Omental fat pad (tissue), 4 donors: ENCODE measurements at places on chromosomes 12 and 14.

GRCh38 chr12:64065881-64066451 lies 156.1 kb downstream of the KICS2 start:
- DNase-seq = no peak

DNA sequence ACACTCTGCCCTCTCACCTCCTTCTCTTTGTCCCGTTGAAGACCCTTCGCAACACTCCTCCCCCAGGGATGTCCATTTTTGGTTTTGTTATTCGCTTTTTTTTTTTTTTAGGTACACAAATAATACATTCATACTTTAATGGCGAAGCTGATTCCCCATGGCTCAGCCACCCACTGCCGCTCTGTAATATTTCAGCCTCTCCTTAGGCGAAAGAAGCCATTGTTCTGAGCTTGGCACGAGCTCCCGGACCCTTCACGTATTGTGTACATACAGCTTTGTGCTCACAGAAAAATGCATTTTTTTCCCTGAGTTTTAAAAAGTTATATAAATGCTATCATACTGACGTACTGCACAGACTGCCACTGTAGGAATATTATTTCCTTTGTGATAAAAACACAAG lies 115.0 kb downstream of the TMEM132C start:
- DNase-seq = no peak

GRCh38 chr14:85549697-85550096 lies 19.8 kb downstream of the FLRT2 start:
- DNase-seq = no peak

GRCh38 chr14:91111443-91111842 lies 2.4 kb upstream of the DGLUCY start:
- DNase-seq = no peak

GRCh38 chr12:28021704-28022103 lies 49.2 kb upstream of the PTHLH start:
- DNase-seq = no peak

DNA sequence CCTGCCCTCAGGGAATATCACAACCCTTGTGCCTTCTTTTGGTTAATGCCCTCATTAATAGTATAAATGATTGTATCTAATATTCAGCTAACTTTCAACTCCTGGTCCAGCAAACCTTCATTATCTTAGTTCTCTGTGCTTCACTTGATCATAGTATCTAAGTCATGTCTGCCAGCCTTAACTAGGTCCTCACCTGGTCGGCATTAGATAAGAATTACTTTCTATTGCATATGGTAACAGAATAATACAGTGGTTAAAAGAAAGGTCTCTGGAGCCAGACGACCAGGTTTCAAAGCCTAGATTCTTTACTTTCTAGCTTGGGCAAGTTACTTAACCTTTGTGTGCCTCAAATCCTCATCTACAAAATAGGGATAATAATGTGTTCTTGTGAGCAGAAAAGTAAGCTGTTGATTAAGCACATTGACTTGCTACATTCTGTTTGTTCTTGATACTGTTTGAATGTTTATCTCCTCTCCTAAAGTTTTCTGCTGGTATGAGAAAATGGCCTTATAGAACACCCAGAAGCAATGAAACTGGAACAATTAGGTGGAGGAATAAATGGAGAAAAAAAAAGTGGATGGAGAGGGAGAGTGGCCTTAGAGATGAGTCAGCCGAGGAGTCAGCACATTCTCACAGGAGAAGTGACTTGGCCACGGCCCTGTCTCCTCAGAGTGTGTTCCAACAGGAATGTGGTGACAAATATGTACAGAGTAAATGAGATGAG lies 176.1 kb downstream of the SLC25A21 start:
- no peak for DNase-seq

DNA sequence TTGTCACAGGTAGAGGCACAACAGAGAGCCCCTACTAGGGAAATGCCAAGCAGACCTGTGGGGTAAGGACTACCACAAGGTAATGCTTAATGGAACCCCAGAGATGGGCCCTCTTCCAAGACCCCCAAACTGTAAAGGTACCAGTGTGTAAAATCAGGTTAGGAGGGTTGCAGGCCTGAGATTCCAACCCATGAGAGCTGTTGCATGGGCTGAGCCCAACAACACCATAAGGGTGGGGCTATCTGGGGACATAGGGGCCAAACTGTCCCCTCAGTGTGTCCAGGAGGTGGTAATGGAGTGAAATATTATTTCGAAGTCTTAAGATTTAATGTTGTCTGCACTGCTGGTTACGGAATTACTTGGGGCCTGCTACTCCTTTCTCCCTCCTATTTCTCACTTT lies 620.2 kb downstream of the ETNK1 start:
- no peak for DNase-seq

GRCh38 chr14:89730687-89731086 lies 223.8 kb downstream of the EFCAB11 start:
- no peak for DNase-seq

- no peak for DNase-seq
These were observed 16.3 kb downstream of the DUSP16 start for GRCh38 chr12:12546314-12546772.

GRCh38 chr14:103463149-103463548 lies 59.5 kb downstream of the CKB start:
- DNase-seq = no peak

DNA sequence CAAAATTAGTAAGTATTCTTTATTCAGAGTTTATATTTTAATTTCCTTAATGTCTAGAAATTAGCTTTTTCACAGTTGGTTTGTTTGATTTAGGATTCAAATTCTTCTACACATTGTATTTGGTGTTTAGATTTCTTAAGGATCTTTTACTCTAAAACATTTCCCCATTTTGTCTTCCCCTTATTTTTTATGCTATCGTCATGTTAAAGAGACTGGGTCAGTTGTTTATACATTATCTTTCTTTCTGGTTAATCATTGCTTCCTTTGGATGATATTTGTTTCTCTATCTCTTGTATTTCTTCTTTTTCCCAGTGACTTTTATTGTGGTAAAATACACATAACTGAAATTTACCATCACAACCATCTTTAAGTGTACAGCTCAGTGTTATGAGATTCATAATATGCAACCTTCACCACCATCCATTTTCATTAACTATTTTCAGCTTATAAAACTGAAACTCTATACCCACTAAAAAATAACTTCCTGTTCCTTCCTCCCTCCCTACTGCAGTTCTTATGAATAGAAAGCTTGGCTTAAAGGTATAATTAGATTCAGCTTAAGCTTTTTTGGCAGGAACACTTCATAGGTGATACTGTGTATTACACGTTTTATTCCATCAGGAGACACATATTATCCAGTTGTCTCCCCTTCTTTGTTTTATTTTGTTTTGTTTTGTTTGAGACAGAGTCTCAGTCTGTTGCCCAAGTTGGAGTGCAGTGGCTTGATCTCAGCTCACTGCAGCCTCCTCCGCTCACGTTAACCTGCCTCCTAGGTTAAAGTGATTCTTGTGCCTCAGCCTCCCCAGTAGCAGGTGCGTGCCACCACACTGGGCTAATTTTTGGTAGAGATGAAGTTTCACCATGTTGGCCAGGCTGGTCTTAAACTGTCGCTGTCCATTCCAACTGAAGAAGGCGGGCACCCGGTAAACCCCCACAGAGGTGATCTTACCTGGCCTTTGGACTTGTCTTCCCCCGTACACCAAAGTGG lies 45.0 kb downstream of the NOPCHAP1 start:
- no peak for DNase-seq

GRCh38 chr12:131454418-131455217 lies 256.3 kb upstream of the SFSWAP start:
- no peak for DNase-seq

DNA sequence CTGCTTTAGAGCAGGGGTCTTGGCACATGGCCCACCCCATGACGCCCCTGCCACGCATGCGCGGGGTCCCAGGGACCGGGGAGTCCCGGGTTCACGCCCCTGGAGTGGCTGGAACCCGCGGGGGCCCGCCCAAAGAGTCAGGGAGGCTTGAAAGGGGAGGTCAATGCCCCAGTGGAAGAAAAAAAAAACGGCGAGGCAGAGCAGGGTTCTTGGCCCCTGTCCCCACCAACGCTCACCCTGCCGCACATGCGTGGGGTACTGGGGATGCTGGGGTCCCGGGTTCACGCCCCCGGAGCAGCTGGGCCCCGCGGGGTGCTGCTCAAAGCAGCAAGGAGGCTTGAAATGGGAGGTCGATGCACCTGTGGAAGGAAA lies 319.1 kb downstream of the ALG10 start:
- no peak for DNase-seq

DNA sequence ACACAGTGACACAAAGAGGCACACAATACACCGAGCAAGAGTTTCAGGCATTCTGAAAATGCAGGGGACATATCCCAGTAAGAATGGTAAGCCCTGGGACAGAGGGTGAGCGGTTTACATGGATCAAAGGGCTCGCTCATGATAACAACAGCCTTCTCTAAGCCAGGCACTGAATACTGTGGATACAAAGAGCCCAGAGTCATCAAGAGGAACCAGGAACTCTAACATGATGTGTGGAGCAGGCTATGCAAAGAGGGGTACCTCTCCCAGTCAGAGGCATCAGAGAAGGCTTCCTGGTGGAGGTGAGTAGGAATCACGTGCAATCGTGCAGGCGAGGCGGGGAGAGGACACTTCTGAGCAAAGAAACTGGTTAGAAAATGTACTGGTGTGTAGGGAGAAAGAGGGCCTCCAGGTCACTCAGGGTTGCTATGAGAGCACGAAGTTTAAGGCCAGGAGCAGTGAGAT lies 76.9 kb upstream of the EEA1 start:
- DNase-seq = no peak

DNA sequence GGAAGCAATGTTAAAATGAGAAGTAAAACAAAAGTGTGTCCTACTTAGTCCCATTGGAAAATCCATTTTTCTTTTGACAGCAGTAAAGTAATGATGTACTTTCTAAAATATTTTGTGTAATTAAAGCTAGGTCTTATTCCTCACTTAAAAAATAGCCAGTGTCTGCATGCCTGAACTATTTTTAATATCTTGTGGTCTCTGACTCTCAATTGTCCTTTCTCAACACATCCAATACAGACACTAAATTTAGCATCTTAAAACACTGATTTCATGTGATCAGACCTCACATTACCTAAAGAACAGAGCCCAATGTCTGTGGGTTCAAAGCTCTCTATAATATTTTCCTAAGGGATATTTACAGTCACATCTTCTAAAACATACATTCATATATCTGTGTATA lies 108.0 kb downstream of the DERA start:
- no peak for DNase-seq

- DNase-seq = no peak
These were observed 274.3 kb downstream of the BCL11B start for GRCh38 chr14:98997526-98998205.

DNA sequence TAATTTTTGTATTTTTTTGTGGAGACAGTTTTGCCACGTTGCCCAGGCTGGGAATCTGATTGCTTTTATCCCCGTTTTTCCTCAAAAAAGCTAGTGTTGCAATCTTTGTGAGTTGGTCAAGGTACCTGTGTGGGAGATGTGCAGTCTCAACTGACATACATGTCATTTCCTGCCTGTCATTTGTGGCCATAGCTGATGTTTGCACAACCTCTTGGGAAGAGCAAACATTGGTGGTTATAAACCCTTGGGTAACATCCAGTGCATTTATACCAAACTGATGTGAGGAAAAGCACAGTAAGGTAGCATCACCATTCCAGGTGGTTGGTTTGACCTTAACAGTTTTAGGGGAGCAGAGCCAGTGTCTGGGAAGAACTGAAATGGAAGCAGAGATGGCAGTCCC lies 54.7 kb downstream of the ATG14 start:
- DNase-seq = no peak

DNA sequence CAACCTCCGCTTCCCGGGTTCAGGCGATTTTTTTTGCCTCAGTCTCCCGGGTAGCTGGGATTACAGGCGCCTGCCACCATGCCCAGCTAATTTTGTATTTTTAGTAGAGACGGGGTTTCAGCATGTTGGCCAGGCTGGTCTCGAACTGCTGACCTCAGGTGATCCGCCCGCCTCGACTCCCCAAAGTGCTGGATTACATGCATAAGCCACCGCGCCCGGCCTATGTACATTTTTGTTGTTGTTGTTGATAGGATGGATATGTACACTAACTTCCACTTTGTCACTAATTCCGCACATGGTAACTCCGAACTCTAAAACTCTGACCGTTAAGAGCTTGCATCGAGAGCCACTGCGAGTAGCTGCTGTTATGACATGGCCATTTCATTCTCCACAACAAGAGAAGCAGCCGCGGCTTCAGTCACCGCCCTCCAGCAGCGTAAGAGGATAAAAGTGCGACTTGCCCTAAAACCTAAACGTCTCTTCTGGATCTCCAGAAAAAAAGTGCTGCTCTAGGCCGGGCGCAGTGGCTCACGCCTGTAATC lies 742 bp upstream of the MARS1 start:
- no peak for DNase-seq

DNA sequence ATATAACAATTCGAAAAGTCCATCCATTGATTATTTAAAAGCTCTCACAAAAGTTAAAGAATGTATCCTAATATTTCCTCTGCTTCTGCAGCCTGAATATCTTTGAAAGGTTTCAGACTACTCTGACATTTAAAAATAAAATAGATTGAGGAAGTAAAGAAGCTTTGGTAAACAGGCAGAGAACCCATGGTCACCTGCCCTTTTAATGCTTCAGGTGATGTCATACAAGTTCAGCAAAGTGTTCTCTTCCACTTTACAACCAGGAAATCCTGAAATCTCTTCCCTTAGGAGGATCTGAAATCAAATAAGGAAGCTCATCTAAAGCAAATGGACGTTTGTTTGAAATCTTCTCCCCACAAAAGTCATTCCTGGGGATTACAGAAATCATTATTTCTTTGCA lies 322.4 kb downstream of the PDZRN4 start:
- no peak for DNase-seq

DNA sequence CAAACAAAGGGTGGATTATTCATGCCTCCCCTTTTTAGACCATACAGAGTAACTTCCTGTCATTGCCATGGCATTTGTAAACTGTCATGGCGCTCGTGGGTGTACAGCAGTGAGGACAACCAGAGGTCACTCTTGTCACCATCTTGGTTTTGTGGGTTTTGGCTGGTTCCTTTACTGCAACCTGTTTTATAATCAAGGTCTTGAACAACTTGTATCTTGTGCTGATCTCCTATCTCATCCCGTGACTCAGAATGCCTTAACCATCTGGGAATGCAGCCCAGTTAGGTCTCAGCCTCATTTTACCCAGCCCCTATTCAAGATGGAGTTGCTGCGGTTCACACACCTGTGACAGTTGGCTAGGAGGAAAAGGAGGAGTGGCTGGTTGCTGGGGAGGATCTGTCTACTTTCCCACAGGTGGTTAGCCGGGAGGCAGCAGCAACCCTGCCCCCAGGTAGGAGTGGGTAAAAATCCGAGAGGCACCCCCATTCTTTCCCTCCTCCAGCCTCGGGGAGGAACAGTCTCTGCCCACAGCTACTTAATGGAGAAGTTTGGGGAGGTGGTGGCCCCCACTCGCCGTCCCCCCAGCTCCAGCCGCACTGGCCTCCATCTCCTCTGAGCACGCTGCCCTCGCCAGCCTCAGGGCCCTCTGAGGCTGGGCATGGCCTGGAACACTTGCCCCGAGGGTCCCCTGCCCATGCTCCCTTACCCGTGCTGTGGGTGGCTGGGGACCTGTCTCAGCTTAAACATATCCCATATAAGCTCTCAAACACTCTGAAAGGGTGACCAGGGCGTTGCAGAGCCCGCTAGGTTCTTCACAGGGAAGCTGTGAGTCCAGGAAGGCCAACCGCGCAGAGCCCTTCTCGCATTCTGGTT lies 41.7 kb downstream of the SMIM41 start:
- no peak for DNase-seq
